ENCODE measurements at places on chromosomes 1 and 21.
A peak's percentile ranks its signal among the peaks of the same experiment; 100 is the strongest.

DNA sequence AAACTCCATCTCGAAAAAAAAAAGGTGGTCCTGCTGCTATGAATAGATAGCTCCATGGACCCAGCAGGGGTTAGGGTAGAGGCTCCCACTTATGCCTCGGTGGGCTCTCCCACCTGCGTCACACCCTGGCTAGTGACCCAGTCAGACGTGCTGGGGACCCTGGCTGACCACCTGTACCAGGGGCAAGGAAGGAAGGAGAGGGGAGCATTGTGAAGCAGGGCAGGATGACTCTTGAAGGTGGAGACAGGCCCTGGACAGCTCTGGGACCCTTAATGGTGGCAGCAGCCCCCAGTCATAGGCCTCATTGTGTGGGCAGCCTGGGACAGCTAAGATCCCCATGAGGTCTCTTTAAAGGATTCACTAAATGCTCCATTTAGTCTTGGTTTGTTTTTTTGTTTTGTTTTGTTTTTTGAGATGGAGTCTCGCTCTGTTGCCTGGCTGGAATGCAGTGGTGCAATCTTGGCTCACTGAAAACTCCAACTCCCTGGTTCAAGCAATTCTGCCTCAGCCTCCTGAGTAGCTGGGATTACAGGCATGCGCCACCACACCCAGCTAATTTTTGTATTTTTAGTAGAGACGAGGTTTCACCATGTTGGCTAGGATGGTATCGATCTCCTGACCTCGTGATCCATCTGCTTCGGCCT, 10.4 kb upstream of the SNAPIN start:
- no peak for ATAC-seq
- H3K27me3 ChIP-seq: no peaks in the 10 kb centered on the region
- H3K4me3 ChIP-seq: no peak overlapping the region
- peaks cover 44% of the 10 kb centered on the region for H3K36me3 ChIP-seq

DNA sequence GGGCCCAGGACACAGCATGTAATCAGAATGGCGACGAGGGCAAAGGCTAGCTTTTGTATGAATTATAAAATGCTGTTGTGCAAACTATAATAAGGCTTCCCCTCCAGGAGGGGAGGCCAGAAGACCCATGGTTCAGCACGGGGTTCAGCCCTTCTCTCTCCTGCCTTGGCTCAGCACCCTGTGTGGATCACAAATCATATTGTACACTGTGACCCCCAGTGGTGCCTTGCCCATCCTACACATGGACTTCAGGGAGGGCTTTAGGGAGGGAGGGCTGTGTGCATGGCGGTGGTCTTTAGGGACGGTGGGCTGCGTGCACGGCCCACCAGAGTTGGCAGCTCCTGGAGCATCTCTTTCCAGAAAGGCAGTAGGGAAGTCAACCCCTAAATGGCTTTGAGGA, 120.8 kb upstream of the TNR start:
- H3K27ac ChIP-seq: no peak overlapping the region
- ATAC-seq: no peak
- no peaks in the 10 kb centered on the region for H3K4me1 ChIP-seq
- H3K36me3 ChIP-seq: no peaks in the 10 kb centered on the region

- H3K27ac ChIP-seq: peak overlapping the region; percentile 86
- H3K36me3 ChIP-seq: peaks cover 26% of the 10 kb centered on the region
- no peak for ATAC-seq
- H3K27me3 ChIP-seq: no peaks in the 10 kb centered on the region
- H3K4me3 ChIP-seq: peak overlapping the region; percentile 87
Observed at GRCh38 chr1:234600418-234601281, 9.3 kb downstream of the IRF2BP2 start.

DNA sequence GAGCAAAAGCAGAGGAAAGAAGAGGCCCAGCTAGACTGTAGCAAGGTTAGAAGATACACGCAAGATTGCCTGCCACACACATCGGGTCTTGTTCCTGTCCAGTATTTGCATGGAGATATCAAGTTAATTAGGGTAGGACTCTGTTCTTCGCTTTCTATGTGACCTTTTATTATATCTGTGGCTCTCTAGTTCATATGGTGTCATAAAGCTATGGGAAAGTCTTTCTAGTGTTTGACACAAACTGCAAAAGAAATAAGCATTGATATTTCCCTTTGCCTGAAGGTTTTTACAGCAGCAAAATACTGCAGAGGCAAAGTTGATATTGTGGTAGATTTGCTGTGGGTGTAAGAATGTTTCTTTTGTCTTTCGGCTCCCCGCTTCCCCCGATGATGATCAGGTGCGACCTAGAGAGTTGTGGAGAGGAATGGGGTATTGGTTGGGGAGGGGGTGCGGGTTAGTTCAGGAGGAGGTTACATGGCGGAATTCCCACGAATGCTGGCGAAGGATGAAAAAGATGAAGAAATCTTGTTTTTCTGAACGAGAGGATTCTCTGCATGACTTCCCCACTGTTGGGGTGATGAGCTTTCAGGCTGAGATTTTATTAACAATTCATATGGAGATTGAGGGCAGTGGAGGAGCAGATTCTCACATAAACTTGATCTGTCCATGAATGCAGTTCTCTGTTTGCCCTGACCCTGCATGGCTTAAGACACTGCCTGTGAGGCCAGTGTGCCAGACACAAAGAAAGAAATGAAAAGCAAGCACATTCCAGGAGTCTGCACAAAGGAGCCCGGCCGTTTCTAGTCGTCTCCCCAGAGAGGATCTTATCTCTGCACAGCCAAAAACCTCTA, 550.2 kb downstream of the USP25 start:
- no peaks in the 10 kb centered on the region for H3K27me3 ChIP-seq
- H3K4me1 ChIP-seq: no peaks in the 10 kb centered on the region
- no peak for ATAC-seq
- H3K27ac ChIP-seq: no peak overlapping the region
- no peaks in the 10 kb centered on the region for H3K36me3 ChIP-seq

- ATAC-seq: no peak
- H3K27me3 ChIP-seq: peaks cover 28% of the 10 kb centered on the region
- H3K27ac ChIP-seq: no peak overlapping the region
- H3K36me3 ChIP-seq: no peaks in the 10 kb centered on the region
- no peak overlapping the region for H3K4me3 ChIP-seq
- peaks cover 3% of the 10 kb centered on the region for H3K4me1 ChIP-seq
Observed at GRCh38 chr1:25765136-25765922, 34.7 kb upstream of the SELENON start.

GRCh38 chr1:165630629-165631341, at the start of gene MGST3:
MGST3 (plus strand) TSS chr1:165631234; CDS start chr1:165649848, 18,614 bp downstream.
- H3K27me3 ChIP-seq: no peaks in the 10 kb centered on the region
- peaks cover 26% of the 10 kb centered on the region for H3K4me1 ChIP-seq
- ATAC-seq: peak; percentile 98
- H3K27ac ChIP-seq: no peak within 1 kb of the TSS
- no peak within 1 kb of the TSS for H3K4me3 ChIP-seq

- peak; percentile 96 for ATAC-seq
- H3K27me3 ChIP-seq: no peaks in the 10 kb centered on the region
- peak overlapping the region; percentile 100 for H3K27ac ChIP-seq
- H3K4me3 ChIP-seq: peak overlapping the region; percentile 88
- peaks cover 67% of the 10 kb centered on the region for H3K4me1 ChIP-seq
- peaks cover 15% of the 10 kb centered on the region for H3K36me3 ChIP-seq
Observed at GRCh38 chr1:38474738-38475623, 384.6 kb downstream of the RRAGC start.

GRCh38 chr1:41619511-41620364, 135.3 kb upstream of the EDN2 start:
- H3K36me3 ChIP-seq: peaks cover 51% of the 10 kb centered on the region
- no peak overlapping the region for H3K4me3 ChIP-seq
- no peaks in the 10 kb centered on the region for H3K27me3 ChIP-seq
- no peak for ATAC-seq
- H3K27ac ChIP-seq: peak overlapping the region; percentile 76
- H3K4me1 ChIP-seq: peaks cover 67% of the 10 kb centered on the region

DNA sequence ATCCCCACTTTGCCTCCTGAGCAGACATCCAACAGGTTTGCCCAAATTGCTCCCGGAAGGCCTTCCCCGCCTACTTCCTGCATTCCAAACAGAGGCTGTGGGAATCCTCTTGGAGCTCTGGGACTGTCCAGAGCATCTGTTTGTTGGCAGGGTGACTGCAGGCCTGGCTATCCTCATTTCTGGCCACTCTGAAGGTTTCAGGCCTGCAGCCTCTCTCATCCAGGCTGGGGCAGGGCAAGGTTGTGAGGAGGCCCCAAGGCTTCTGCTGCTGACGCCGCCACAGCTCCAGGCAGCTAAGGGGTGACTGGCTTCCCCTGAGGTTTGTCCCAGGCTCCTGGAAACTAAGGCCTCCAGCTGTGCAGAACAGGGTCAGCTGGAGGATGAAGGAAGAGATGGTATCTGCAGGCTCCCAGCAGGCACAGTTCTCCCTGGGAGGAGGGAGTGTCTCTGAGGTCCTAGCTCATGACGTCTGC, 11.3 kb downstream of the CDK18 start:
- ATAC-seq: no peak
- H3K4me3 ChIP-seq: no peak overlapping the region
- no peak overlapping the region for H3K27ac ChIP-seq
- H3K36me3 ChIP-seq: no peaks in the 10 kb centered on the region

GRCh38 chr1:58855274-58856165, 71.7 kb upstream of the JUN start:
- H3K27me3 ChIP-seq: no peaks in the 10 kb centered on the region
- no peak for ATAC-seq
- no peak overlapping the region for H3K27ac ChIP-seq
- no peak overlapping the region for H3K4me3 ChIP-seq
- H3K4me1 ChIP-seq: peaks cover 44% of the 10 kb centered on the region
- no peaks in the 10 kb centered on the region for H3K36me3 ChIP-seq

- no peak overlapping the region for H3K4me3 ChIP-seq
- peaks cover 49% of the 10 kb centered on the region for H3K27me3 ChIP-seq
- H3K36me3 ChIP-seq: no peaks in the 10 kb centered on the region
- no peak for ATAC-seq
- no peak overlapping the region for H3K27ac ChIP-seq
Observed at GRCh38 chr1:31585736-31586365, 9.5 kb downstream of the TINAGL1 start.

DNA sequence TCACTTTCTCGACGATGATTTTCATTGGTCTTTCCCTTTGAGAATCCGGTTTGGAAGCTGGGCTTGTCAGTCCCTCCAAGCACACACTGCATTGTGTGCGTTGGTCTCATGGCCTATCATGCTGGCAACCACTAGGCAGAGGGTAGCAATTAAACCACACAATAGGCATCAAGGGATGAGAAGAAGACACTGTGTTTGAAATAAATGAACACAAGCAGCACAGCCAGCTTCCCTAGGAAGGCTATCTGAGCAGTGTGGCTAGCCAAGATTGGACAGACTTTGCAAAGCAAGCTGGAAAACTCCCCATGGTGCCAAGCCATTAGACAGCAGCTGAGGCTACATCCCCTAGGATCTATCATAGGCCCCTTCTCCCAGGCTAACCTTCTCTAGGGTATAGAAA, 288.7 kb downstream of the NUF2 start:
- H3K4me3 ChIP-seq: no peak overlapping the region
- H3K36me3 ChIP-seq: no peaks in the 10 kb centered on the region
- H3K4me1 ChIP-seq: no peaks in the 10 kb centered on the region

GRCh38 chr1:151060007-151060656, at the start of gene MLLT11:
MLLT11 (plus strand) TSS chr1:151060397; CDS start chr1:151067225, 6,828 bp downstream.
- ATAC-seq: no peak
- H3K36me3 ChIP-seq: peaks cover 36% of the 10 kb centered on the region
- peaks cover 53% of the 10 kb centered on the region for H3K4me1 ChIP-seq
- H3K4me3 ChIP-seq: peak within 1 kb of the TSS; percentile 86
- peak within 1 kb of the TSS; percentile 90 for H3K27ac ChIP-seq

GRCh38 chr21:37244501-37245095, 22.5 kb downstream of the VPS26C start:
- H3K36me3 ChIP-seq: peaks cover 42% of the 10 kb centered on the region
- H3K4me3 ChIP-seq: no peak overlapping the region
- H3K27me3 ChIP-seq: no peaks in the 10 kb centered on the region
- H3K4me1 ChIP-seq: peaks cover 59% of the 10 kb centered on the region

GRCh38 chr1:186967656-186968394, 139.1 kb downstream of the PLA2G4A start:
- no peaks in the 10 kb centered on the region for H3K36me3 ChIP-seq
- ATAC-seq: no peak
- H3K4me1 ChIP-seq: no peaks in the 10 kb centered on the region
- no peaks in the 10 kb centered on the region for H3K27me3 ChIP-seq
- H3K4me3 ChIP-seq: no peak overlapping the region
- no peak overlapping the region for H3K27ac ChIP-seq

GRCh38 chr1:31927661-31927980, 10.5 kb downstream of the PTP4A2 start:
- no peaks in the 10 kb centered on the region for H3K27me3 ChIP-seq
- peak overlapping the region; percentile 58 for H3K4me3 ChIP-seq
- peaks cover 85% of the 10 kb centered on the region for H3K4me1 ChIP-seq
- peak overlapping the region; percentile 66 for H3K27ac ChIP-seq
- H3K36me3 ChIP-seq: peaks cover 5% of the 10 kb centered on the region
- ATAC-seq: no peak

GRCh38 chr1:201276891-201277290, 6.4 kb upstream of the PKP1 start:
- peaks cover 41% of the 10 kb centered on the region for H3K27me3 ChIP-seq
- H3K4me3 ChIP-seq: no peak overlapping the region
- ATAC-seq: no peak
- H3K27ac ChIP-seq: no peak overlapping the region
- no peaks in the 10 kb centered on the region for H3K4me1 ChIP-seq

GRCh38 chr1:202355944-202356553, 7.5 kb downstream of the PPP1R12B start:
- H3K27ac ChIP-seq: no peak overlapping the region
- H3K4me3 ChIP-seq: no peak overlapping the region
- H3K27me3 ChIP-seq: no peaks in the 10 kb centered on the region
- no peaks in the 10 kb centered on the region for H3K36me3 ChIP-seq
- H3K4me1 ChIP-seq: no peaks in the 10 kb centered on the region
- no peak for ATAC-seq

DNA sequence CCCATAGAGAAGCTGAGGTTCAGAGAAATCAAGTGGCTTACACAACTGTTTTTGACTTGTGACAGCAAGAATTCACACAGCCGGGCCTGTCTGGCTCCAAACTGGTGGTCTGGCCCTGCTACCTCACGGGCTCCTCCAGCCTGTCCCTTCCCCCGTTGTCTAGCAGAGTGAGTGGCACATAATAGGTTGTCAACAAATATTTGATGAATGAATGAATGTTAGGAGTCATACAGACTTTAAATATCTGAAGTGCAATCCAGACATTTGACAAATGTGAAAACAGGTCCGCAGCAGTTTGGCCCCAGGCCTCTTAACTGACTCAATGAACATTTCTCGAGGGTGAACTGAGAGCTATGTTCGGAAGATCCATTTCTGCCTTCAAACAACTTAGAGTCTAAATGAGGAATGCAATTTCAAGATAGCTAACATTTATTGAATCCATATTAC, 1.1 kb upstream of the RHOC start:
- H3K27me3 ChIP-seq: no peaks in the 10 kb centered on the region
- H3K4me3 ChIP-seq: peak overlapping the region; percentile 77
- ATAC-seq: no peak
- peaks cover 51% of the 10 kb centered on the region for H3K4me1 ChIP-seq
- H3K27ac ChIP-seq: peak overlapping the region; percentile 49
- no peaks in the 10 kb centered on the region for H3K36me3 ChIP-seq

Data from stimulated activated memory B cell treated with anti-CD40 and anti-IgM and Interleukin-4, amounts not matched to agents 10 μg/mL and 1 μg/mL and 100 μg/mL, for 72 hours (primary cell).